Umbilical cord (tissue), 2 donors: ENCODE measurements at places on chromosomes 16 and 17.

GRCh38 chr16:56966093-56966475 lies 4.3 kb downstream of the CETP start:
- DNase-seq, result peak; percentile 90

GRCh38 chr16:2981899-2982250 lies 1.6 kb upstream of the PKMYT1 start:
- DNase-seq, result no peak

- DNase-seq, result no peak
Observed at GRCh38 chr17:49747632-49748031, 16.3 kb downstream of the FAM117A start.

DNA sequence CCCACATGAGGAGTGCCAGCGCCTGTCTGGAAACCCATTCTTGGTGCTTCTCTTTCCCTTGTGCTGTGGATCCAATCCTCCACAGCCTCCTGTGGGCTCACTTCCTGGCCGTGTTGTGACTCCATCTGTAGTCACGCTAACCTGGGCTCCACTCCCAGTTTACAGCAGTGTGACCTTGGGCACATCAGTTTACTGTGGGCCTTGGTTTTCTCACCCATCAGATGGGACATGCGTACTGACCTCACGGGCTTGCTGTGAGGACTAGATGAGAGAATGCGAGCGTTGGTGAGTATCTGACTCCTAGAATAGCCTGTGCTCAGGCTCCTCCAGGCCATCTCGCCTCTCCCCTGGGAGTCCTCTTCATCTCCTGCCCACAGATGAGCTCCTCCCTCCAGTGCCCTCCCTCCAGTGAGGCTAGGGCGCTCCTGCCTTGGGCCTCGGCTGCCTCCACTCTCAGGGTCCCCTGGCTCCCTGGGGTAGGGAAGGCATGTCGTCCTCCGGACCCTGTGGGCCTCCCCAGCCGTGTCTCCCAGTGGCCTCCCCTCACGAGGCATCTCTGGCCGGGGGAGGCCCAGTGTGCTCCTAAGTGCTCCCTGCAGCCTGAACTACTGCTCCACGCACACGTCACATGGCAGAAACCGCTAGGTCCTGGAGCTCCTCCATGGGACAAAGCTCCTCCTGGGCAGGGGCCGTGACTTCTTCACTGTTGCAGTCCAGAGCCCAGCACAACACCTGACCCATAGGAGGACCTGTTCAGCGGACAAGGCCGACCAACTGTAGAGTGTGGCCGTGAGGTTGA lies 5.2 kb upstream of the FOXJ1 start:
- DNase-seq, result no peak

DNA sequence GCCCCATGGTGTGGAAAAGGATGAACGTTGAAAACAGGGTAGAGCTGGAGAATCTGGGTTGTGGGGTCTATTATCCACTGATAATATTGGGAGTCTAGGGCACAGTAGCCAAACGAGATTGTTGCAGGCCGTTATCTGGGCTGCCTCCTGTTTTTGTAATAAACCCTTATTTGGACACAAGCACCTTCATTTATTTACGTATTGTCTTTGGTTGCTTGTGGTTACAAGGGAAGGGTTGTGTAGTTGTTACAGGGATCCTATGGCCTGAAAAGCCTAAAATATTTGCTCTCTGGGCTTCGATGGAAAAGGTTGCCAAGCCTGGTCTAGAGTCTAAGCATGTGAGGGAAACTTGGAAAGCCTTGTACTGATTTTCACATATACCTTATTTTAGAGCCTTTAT lies 4.3 kb upstream of the SMARCE1 start:
- DNase-seq, result no peak

DNA sequence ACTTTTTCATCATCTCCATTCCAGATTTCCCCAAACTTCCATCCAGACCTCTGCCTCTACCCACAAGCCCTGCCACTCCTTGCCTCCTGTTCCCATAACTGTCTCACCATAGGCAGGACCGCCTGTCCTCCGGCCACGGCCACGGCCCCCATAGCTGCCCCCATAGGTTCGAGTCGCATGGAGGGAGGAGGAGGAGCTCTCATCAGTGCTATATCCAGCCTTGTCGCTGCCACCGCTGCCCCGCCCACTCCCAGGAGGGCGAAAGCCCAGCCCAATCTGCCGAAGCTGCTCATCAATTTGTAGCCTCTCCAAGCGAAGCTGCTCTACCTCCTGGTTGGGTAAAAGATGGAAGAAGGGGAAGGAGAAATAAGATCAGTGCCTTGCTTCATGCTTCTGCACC lies 3.4 kb upstream of the SOX15 start:
- no peak for DNase-seq

GRCh38 chr16:83040174-83040573 lies 413.4 kb downstream of the CDH13 start:
- no peak for DNase-seq

DNA sequence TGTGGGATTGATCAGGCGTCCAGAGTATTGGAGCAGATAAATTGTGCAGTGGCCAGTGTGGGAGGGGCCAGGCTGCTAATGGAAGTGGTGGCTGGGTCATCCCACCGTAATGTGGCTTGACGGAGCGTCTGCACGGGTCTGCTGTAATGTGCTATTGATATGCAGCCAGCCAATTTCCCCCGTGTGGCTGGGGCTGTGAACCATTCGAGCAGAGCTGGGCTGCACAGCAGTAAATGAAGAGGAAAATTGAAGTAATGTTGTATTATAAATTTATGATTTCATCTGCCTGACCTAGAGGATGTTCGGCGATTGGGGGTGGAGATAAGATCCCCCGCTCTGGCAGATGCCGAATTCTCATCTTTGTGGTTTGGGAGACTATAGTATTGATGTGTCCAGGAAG lies 121.5 kb downstream of the CCDC182 start:
- no peak for DNase-seq

- no peak for DNase-seq
Observed at GRCh38 chr16:17510567-17510966, 39.8 kb upstream of the XYLT1 start.

- no peak for DNase-seq
Observed at GRCh38 chr16:50769-51591, 2.4 kb downstream of the POLR3K start.

DNA sequence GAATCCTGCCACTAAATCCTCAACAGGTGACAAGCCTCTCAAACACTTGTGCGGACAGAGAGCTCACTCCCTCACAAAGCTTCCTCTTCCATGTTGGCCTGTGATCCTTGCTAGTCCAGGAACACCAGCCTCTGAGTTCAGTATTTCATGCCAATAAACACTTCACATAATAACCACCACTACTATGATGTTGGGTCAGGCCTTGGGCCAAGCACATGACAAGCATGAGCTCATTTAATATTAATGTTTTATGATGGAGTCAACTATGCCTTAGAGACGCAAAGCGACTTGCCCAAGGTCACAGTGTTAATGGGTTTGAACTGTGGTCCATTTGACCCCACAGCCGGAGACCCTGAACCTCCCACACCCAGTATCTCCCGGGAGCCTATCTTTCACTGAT lies 129.1 kb downstream of the GAS7 start:
- no peak for DNase-seq

- DNase-seq, result no peak
Observed at GRCh38 chr17:38465391-38466345, 37.4 kb downstream of the ARHGAP23 start.

- no peak for DNase-seq
Observed at GRCh38 chr17:76946111-76946771, 78.0 kb downstream of the MGAT5B start.

GRCh38 chr17:67995570-67996263 lies 552 bp downstream of the C17orf58 start:
- peak; percentile 27 for DNase-seq
